Astrocyte (in vitro differentiated cells and primary cell): ENCODE measurements at places on chromosomes 2 and 18. TPM values are rescaled to one million over a fixed set of nuclear protein-coding genes. Genes with fewer than 3 reads are reported as not detected.

GRCh38 chr2:241389697-241390096, 33.6 kb downstream of the FARP2 start:
- no peak overlapping the region for H3K4me3 ChIP-seq
- no peaks in the 10 kb centered on the region for H3K27me3 ChIP-seq
- no peak for DNase-seq
- H3K27ac ChIP-seq: no peak overlapping the region

GRCh38 chr2:2405780-2406179, 74.7 kb upstream of the MYT1L start:
- H3K4me1 ChIP-seq: no peaks in the 10 kb centered on the region
- no peak overlapping the region for H3K4me3 ChIP-seq
- H3K27me3 ChIP-seq: no peaks in the 10 kb centered on the region
- H3K36me3 ChIP-seq: no peaks in the 10 kb centered on the region
- no peak for DNase-seq
- no peak overlapping the region for H3K27ac ChIP-seq

Gene HTR2B
- 0.27 TPM in 1 of 2 replicates, not detected in the other for total RNA-seq

Gene TMEM169
- total RNA-seq: 17.9 and 20.1 TPM in 2 replicates

- H3K36me3 ChIP-seq: no peaks in the 10 kb centered on the region
- DNase-seq: no peak
- H3K4me1 ChIP-seq: no peaks in the 10 kb centered on the region
- no peak overlapping the region for H3K4me3 ChIP-seq
- no peaks in the 10 kb centered on the region for H3K27me3 ChIP-seq
- no peak overlapping the region for H3K27ac ChIP-seq
These were observed 496.7 kb upstream of the MYT1L start for GRCh38 chr2:2827761-2828221.
